ENCODE measurements at places on chromosomes 2 and 18.
A peak's percentile ranks its signal among the peaks of the same experiment; 100 is the strongest.

GRCh38 chr2:1305342-1306013, 107.8 kb upstream of the TPO start:
- no peak for DNase-seq

GRCh38 chr2:147679191-147679954, 165.5 kb upstream of the ACVR2A start:
- no peak for DNase-seq

- DNase-seq, result no peak
These were observed 1.3 kb upstream of the IL1R1 start for GRCh38 chr2:102141011-102141943.

GRCh38 chr2:62691186-62691585, 14.3 kb upstream of the EHBP1 start:
- no peak for DNase-seq

DNA sequence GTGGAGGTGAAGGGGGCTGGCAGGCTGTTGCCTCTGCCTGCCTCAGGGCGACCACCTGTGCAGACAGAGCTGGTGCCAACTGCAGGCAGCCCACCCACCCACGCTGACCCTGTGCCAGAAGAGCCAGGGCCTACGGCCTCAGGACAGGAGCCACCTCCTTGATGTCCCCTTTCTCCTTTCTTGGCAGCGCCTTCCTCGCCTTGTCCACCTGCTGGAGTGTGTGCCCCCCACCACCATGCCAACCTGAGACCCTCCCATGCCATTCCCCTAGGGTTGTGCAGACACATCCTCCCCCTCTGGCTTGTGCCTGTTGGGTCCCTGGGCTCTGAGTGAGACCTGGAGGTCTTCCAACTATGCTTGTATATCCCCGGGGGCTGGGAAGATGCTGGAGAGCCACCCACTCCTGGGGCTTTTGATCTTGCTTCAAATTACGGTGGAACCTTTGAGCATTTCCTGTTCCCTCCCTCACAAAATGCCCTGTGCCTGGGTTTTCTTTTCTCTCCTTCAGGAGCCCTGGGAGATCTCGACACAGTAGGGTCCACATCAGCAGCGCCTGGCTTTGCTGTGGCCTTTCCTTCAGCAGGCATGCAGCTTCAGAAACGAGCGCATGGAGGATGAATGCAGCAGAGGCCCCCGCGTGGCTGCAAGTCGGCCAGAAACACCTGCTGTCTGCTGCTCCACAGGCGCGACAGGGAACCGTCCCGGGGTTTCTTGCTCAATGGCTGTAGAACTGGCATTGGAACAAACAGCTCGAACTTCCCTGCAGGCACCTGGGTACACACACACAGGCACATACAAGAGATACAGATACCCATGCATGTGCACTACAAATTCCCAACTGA, 65.9 kb upstream of the SH3RF3 start:
- peak; percentile 17 for DNase-seq

DNA sequence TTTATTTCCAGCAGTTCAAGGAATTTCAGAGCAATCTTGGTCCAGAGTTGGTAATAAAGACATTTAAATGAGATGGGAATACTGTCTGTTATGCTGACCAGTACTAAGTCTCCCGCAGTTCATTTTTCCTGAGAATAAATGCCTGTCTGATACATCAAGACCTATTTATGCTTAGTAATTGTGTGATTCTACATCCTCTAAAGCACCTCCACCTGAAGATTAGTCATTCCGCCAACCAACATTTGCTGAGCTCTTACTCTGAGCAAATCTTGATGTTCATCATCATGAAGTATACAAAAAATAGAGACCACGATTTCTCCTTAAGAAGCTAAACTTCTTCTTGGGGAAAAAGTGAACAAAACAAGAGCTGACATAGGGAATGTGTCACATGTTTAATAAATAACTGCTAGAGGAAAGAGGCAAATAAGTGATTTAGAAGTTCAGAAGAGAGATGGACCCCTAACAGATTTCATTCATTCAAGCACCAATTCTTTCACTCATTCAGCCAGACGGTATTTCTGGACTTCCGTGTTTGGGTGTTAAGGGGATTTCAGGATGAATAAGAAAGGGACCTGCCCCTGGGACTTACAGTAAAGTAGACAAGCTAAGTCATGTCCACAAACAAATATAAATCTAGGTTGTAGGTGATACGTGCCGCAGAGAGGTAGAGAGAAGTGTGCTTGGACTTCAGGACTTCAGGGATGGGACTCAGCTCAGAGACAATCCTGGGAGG, 34.2 kb upstream of the PPP4R1 start:
- DNase-seq, result no peak

GRCh38 chr2:150409196-150409595, 78.3 kb downstream of the RND3 start:
- no peak for DNase-seq

GRCh38 chr2:65558743-65559142, 126.3 kb upstream of the SPRED2 start:
- DNase-seq, result no peak

DNA sequence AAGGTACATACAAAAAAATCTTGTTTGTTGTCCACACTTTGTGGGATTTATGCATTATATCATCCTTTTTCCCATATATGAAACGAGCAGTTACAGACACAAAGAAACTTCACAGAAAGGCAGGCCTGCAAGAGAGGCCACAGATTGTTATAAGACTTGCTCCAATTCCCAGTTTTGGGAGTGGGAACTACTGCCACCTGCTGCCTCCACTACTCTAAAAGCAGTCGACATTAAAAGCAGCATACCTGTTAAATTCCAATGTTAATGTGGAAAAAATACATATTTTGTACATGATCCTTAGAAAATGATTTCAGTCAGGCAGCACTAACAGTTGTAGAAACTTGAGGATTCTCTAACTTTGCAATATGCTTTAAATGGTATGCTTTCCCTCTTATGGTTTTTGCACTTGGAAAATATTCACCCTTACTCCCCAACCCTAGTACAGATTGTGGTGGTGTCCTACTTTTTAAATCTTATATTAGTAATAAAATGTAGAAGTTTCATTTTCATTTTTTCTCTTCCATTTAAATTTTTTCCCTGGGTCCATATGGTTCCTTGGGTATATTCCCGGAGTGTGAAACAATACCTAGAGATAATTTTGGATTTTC, 37.9 kb downstream of the SLC38A11 start:
- DNase-seq, result no peak

DNA sequence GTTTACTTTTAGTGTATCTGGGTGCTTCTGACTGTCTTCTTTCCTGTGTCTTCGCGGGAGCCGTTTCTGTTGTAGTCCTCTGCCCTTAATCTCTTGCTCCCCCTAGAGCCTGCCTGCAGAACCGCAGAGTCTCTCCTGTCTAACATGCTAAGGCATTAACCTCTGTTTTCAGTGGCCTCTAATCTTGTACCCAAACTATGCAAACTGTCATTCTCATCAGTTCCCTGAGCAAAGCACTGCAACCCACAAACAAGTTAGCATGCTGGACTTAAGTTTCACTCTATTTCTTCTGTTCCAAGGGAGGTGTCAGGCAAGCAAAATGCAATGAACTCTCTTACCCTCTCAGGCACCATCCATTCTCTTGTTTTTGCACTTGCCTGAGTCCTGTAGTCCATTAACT, 138.4 kb downstream of the OTX1 start:
- no peak for DNase-seq

DNA sequence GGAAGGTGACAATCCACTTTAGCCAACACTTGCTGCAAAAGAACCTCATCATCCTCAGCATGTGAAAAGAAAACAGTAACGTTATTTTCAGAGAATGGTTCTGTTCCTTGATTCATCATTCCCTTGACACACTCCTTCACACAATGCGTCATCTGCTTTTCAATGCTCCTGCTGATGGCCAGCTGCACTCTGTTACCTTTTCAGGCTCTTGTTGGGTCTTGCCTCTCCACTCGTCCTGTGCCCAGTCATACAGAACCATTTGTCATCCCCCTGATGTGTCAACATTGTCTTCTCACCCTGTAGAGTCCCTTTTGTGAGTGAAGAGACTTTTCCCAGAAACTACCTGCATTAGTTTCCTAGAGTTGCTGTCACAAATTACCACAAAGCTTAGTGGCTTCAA, 12.2 kb upstream of the DTNA start:
- no peak for DNase-seq

DNA sequence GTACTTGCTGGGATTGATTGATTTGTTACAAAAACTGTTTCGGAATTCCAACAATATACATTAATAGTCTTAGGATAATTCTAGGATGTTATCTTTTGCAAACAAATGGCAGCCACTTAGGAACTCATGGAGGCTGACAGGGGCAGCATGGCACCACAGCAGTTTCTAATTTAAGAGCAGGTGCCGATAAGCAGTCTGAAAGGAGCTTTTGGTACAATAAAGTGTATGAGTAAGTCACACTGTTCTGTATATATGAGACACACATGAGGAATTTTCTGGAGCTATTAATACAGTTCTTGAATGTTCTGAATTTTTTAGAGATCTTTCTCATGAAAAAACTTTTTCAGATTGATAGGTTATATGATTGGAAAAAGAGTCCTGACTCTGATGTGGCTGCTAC, 52.2 kb downstream of the EIF5B start:
- DNase-seq, result no peak
